SK-N-MC (cell line): ENCODE measurements at places on chromosomes 2 and 18.

DNA sequence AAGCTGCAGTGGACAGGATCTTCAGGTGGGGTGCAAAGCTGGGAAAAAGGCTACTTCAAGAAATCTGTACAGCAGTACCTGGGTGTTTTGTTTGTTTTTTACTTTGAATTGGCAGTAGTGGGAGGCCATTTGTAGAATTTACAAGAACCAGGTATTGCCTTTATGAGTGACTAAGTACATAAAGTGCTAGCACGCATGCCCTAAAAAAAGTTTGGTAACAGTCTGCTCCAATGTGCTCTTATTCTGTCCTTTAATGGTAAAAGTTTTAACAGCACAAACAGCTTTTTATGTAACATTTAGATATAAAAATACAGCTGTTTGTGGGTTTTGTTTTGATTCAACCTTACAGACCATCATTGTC is 17.2 kb downstream of the REV1 start:
- no peak for DNase-seq

DNA sequence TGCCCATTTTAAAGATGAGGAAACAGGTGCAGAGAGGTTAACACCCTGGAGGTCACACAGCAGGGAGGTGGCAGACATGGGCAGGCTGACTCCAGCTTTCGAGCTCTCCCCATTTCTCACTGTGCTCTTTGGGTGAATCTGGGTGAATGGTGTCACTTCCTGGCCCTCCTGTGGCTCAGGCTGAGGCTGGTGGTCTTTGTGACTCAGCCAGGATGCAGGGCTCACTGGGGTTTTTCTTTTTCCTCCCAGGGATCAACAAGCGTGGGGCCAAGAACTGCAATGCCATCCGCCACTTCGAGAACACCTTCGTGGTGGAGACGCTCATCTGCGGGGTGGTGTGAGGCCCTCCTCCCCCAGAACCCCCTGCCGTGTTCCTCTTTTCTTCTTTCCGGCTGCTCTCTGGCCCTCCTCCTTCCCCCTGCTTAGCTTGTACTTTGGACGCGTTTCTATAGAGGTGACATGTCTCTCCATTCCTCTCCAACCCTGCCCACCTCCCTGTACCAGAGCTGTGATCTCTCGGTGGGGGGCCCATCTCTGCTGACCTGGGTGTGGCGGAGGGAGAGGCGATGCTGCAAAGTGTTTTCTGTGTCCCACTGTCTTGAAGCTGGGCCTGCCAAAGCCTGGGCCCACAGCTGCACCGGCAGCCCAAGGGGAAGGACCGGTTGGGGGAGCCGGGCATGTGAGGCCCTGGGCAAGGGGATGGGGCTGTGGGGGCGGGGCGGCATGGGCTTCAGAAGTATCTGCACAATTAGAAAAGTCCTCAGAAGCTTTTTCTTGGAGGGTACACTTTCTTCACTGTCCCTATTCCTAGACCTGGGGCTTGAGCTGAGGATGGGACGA is 13.2 kb downstream of the ITM2C start:
- no peak for DNase-seq

DNA sequence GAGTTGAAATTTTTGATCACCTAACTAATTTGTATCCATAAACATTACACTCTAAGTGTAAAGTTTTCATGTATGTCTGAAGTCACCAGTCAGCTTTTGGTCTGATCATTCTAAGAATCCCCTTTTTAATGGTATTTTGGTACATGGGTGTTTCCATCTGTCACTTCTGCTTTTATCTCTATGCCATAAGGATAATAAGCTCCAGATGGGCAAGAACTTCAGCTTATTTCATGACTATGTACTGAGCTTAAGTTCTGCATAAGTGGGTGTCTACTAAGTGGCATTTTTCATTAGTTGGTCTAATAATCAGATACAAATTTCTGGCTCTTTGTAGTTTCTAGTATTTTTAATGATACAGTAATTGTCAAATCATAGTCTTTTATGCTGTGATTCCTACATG is 20.4 kb downstream of the UBXN4 start:
- DNase-seq: no peak

DNA sequence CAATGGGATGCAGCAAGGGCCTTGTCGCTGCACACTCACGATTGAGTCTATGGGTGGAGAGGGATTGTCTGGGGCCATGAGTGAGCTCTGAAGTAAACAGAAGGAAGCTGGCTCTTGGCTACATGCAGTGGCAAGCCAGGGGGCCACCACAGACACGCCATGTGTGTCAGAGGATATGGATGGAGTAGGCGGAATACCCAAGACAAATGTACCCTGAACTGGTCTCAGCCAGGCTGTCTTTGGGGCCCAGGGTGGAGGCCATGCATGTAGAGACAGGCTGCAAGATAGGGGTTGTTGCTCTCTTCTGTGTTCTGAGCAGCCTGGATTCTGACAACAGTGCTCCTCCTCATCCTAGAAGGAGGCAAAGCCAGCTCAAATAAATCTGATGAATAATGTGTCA is 24.0 kb upstream of the ITGA6 start:
- DNase-seq: no peak

- no peak for DNase-seq
These were observed 573 bp downstream of the PAIP2B start for GRCh38 chr2:71226096-71226964.

- no peak for DNase-seq
These were observed 100.0 kb upstream of the ALPP start for GRCh38 chr2:232278534-232278933.

DNA sequence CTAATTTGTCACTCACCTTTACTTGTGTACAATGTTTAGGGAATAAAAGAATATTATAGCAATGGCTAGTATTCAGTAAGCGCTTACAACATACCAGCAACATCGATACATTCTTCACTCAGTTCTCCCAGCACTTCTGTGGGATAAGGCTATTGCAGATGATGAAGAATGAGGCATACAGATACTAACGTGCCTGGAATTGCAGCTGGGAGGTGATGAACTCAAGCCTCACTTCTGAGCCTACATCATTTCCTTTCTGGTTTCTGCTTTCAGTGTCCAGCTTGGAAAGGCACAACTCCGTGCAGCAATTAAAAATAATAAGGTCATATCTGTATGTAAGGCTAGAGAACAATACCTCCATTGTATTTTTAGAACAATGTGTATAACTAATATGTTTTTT is 95.4 kb upstream of the AQP4 start:
- no peak for DNase-seq

DNA sequence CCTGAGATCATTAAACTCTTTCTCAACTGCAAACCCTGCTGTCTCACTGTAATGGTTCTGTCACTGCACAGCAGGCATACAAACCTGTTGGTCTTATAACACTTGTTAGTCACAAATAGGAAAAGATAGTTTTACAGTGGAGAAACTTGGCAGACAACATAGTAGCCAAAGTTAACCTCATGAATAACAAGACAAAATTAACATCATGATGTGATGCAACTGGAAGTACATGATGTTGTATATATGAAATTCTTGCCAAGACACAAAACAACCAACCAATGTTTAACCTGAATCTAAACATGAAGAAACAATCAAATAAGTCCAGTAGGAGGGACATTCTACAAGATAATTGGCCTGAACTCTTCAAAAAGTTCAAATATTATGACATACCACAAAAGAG is 189.3 kb downstream of the RNF152 start:
- no peak for DNase-seq

GRCh38 chr18:58373481-58373880 is 255.4 kb downstream of the ALPK2 start:
- DNase-seq: no peak
